ENCODE measurements at places on chromosomes 16 and 17. TPM values are rescaled to one million over a fixed set of nuclear protein-coding genes. Genes with fewer than 3 reads are reported as not detected.
A peak's percentile ranks its signal among the peaks of the same experiment; 100 is the strongest.

GRCh38 chr17:14295676-14296075 lies 5.2 kb upstream of the HS3ST3B1 start:
- no peak for DNase-seq

DNA sequence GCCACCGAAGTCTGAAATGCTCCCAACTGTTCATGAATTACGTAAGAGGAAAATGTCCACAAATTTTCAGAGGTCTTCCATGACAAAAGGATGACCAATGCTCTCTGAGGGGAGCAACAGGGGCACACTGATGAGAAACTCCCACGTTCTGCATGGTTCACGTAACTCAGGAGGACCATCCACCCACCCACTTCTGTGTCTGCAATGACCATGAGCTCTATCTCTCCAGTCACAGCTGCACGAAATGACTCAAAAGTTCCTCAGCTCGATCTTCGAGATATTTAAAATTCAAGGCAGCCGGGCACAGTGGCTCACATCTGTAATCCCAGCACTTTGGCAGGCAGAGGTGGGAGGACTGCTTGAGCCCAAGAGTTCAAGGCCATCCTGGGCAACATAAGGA lies 15.8 kb downstream of the WDR45B start:
- DNase-seq = no peak

DNA sequence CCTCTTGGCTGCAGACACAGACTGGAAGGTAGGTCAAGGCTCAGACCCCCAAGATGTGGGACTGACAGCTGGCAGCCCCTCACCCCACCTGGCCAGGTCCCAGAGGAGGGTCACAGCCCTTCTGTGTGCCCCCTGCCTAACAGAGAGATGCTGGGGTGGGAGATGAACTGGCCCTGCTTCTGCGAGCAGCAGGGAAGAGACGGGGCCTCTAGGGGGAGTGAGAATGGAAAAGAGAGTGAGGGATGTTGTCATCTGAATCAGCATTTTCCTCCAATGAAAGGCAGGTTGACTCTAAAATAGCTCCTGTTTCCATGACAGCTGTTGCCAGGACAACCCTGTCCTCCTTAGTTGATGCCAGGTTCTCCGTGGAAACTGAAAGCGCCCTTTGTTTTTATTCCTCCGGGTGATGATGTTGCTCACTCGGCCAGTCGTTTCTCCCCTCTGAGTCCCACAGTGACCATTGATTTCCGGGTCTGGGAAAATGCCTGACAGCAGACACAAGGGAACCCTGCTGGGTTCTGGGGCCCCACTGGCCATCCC lies 4.9 kb upstream of the NDRG4 start:
- no peak for DNase-seq

DNA sequence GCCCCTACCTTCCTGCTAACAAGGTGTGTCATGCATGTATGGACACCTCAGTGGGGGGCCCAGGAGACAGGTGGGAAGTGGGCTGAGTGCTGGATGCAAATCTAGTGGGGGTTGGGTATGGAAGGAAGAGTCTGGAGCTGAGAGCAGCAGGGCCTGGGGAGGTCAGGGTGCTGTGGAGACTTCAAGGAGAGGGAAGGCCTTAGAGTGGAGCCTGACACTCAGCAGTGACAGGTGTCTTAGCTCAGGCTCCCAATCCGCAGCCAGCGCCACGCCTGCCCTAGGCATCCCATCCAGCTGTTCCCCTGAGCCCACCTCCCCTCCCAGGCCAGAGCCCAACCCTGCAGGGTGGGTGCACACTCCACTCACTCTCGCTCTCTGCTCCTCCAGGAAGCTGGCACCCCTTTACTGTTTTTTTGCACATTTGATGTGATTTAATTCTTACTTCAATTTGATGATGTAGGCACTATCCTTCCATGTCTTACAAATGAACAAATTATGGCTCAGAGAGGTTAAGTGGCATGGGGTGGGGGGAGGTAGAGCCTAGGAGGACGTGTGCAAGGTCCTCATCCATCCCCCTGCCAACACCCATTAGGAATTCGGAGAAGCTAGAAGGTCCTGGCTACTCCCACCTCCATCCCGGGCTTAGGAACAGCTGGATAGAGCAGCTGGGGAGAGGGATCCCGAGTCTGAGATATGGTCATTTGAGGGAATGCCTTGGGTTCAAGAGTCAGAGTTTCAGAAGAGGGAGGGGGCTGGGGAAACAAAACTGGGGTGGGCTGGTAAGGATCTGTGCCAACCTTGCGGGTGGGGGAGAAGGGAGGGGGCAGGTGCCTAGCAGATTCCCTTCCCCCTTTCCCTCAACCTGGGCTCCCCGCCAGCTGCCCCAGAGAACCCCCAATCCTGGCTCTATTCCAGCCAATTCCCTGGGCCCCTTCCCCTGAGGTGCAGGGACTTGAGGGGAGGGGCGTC lies 2.1 kb downstream of the FAM171A2 start:
- DNase-seq = peak; percentile 83

GRCh38 chr17:55479903-55480302 lies 31.3 kb downstream of the SMIM36 start:
- no peak for DNase-seq

DNA sequence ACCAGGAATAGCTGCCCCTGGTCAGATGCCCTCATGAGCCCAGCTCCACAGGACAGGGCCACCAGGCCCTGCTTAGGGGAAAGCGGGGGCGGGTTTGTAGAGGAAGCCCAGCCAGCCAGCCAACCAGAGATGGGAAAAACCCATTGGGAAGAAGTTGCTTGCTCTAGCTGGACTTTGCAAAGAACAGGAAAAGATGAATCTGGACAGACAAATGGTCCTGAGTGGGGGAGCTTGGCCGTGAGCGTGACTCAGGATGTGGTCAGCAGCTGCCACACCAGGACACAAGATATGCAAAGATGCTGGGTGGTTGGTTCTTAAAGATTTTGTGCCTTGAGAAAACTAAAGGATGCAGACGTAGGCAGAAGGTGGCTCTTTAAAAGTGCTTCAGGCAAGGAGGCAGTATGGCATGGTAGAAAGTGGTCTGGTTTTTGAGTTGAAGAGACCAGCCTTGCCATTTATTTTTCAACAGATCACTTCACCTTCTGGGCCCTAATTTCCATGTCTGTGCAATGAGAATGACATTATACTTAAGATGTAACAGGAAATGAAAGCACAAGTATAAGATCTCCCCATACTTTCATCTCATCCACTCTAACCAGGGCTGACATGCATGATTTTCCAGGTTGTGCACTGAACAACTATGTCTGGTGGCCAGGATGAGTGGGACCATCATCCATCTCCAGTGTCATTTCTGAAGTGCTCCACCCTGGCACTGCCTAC lies 27.8 kb upstream of the HEATR6 start:
- DNase-seq = no peak

DNA sequence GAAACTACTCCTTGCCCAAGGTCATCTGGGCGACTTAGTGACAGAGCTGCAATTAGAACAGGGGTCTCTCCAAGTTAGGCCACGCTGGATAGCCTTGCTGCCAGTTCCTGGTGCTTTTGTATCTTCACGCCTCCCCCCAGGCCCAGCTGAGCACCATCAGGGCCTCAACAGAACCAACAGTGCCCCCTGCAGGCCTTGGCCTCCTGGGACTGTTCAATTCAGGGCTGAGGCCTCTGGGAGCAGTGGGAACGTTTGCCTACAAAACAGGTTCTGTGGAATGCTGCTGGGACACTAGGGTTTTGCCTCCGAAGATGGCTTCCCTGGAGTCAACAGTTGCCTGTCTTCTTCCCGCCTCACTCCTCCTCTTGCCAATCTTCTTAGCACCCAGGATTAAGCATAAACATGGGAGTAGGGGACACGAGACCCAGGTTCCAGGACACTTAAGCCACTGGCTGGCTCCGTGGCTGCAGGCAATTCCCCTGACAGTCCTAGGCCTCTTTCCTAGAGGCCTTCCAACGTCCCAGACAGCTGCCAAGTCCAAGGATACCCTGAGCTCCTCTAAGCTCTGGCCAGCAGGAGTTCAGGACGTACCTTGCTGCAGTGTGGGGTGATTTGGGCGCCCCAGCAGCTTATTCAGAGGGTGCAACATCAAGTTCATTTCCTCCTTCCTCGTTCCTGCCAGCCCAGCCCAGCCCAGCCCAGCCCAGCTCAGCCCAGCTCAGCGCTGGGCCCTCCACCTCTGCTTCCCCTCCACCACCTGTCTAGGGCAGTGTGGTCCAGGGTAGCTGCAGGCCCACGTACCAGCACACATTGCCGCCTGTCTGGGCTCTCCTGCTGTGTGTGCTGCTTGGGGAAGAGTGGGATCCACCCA lies 246.6 kb upstream of the RPL38 start:
- no peak for DNase-seq

Gene KRT27
- total RNA-seq = not detected

Gene WNT9B
- not detected for total RNA-seq

Gene CRYM
- not detected for total RNA-seq

Gene LYRM9
- total RNA-seq = 8.9 TPM

DNA sequence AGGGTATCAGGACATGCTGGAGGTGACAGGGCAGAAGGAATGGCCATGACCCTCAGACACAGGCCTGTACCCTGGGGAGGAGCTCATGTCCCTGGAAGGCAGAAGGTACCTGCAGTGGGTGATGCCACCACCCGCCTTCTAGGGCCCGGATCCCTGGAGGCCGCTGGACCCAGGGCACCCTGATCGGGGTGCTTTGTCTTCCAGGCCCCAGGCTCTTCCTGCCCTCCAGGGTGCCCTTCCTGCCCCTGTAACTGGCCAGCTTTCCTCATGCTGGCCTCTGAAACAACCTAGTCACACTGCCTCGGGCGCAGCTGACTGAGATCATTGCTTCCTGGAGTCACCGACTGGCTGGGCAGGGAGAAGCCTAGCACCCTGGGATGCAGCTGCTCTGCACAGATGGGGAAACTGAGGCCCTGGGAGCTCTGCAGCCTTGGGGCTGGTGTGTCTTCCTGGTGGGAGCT lies 5.8 kb downstream of the ADCY7 start:
- peak; percentile 77 for DNase-seq

Gene IRF8
- not detected for total RNA-seq

DNA sequence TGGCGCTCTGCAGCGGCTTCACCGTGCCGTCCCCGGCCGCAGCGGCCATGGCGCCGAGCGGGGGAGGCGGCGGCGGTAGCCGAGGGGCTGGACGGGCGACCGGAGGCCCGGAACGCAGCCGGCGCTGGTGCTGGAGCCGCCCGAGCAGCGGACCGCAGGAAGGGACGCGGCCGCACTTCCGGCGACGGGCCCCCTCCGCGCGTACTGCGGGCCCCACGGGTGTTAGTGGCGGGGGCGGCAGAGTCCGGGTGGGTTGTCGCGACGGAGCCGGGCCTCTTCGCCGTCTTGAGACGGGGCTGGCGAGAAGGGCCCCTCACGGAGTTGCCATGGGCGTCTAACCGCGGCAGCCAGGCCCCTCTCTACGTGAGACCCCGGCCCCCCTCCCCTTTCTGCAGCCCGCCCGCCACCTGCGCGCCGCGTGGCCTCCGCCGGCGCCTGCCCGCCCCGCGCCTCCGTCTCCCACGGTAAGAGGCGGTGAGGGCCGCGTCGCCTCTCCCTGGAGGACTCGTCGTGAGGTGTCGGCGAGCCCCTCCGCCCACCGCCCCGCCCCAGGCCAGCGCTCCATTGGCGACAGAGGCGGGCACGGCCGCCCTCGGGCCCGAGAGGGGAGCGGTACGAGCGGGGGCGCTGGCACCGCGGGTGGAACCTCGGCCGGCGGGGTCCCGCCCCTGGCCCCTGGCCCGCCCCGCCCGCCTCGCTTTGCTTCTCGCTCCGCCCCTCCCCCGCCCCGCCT lies at the start of the genes VPS9D1 and ZNF276:
Gene VPS9D1 (minus strand): TSS at position 86 of the 733 bp plus-strand sequence. CDS start 37 bp downstream, at position 49.
Gene ZNF276 (plus strand): TSS at position 725 of the 733 bp plus-strand sequence. CDS start 104 bp downstream, outside the sequence.
- DNase-seq = no peak

DNA sequence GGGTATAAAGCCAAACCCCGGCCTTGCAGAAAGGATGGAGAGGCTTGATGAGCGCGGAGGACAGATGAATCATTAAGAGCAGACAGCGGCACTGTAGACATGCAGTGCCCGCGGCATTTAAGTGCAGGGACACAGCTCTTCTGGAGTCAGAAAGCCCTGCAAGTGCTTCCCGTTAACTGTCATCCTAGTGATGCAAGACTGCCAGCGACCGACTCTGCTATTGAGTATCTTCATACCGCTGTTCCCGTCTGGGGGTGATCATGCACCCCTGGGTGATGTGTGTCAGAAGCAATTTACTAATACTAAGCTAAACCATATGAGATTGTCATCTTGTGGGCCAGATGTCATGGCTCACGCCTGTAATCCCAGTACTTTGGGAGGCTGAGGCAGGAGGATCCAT lies 101.0 kb downstream of the ABCC6 start:
- no peak for DNase-seq

Gene KCNG4
- not detected for total RNA-seq

GRCh38 chr17:7056386-7056785 lies 12.5 kb upstream of the SLC16A11 start:
- DNase-seq = no peak

DNA sequence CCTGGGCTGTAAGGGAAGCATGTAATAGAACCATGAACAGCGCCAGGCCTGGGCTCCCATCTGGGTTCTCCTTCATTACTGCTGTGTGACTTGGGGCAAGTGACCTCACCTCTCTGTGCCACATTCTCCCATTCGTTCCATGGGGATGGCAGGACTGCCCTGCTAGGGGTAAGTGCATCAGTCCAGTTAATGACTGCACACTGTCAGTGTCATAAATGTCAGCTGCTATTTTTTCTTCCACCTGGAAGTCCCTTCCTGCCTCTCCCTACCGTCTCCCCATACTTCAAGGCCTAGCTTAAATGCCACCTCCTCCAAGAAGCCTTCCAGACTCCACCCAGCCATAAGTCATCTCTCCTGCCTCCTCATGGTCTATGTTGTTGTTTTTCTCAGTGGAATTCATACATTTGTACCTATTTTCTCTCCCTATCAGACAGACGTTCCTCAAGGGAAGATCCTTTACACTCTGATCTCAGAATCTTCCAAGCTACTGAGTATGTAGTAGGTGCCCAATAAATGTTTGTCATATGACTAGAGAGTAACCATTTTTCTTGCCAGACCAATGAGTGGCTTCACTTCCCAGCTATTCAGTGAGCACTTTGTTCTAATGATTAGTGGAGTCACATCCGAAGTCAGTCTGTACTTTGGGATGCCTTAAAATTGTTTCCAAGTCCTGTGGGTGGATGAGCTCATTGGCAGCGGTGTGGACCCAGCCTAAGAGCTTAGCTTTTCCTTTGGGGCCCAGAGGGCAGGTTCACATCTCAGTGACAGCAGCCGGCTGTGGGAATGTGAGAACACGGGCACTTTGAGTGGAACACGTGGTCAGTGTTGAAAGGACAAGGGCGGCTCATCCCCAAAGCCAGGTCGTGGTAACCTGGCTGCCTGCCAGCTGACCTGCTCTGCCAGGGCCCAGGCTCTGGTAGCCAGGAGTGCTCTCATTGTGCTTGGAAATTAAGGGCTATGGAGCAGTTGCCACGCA lies 147.5 kb upstream of the GSE1 start:
- no peak for DNase-seq

- no peak for DNase-seq
These were observed 33.3 kb downstream of the TOM1L1 start for GRCh38 chr17:54933921-54934320.

Data from chondrocyte (in vitro differentiated cells).